ENCODE measurements at places on chromosomes 6 and 20.
A peak's percentile ranks its signal among the peaks of the same experiment; 100 is the strongest.

DNA sequence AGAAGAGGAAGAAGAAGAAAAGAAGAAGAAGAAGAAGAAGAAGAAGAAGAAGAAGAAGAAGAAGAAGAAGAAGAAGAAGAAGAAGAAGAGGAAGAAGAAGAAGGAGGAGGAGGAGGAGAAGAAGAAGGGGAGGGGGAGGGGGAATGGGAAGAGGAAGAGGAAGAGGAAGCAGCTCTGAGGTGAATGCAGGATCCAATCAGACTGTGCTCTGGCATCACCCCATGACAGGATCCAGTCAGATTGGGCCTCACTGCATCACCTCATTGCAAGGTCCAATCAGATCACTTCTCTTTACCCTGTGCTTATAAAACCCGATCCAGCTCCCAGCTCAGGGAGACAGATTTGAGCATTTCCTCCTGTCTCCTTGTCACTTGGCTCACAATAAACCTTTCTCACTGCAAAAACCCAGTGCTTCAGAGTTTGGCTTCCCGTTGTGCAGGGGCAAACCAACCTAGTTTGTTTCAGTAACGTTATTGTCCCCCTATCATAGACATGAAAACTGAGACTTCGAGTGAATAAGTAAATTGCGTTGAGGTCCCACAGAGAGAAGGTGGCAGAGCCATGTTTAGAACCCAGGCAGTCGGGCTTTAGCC, 28.6 kb upstream of the YWHAB start:
- DNase-seq: no peak

DNA sequence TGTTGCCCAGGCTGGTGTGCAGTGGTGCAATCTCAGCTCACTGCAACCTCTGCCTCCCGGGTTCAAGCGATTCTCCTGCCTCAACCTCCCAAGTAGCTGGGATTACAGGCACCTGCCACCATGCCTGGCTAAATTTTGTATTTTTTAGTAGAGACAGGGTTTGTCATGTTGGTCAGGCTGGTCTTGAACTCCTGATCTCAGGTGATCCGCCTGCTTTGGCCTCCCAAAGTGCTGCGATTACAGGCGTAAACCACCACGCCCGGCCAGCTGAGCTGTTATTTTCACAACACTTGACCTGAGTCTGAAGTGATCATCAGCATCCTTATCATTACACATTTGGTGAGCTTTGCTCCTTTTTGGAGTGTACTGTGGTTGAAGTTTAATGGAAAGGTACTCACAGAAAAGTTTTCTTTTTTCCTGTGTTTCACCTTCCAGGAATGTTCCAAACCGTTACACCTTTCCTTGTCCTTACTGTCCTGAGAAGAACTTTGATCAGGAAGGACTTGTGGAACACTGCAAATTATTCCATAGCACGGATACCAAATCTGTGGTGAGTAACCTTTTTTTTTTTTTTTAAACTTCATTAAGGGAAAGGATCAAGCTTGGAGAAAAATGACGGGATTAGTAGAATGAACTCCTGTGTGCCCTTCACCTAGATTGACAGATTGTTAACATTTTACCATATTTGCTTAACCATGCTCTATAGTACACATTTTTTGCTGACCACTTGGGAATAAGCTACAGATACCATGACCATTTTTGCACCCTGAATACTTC, 9.7 kb downstream of the RNF114 start:
- DNase-seq: peak; percentile 50

DNA sequence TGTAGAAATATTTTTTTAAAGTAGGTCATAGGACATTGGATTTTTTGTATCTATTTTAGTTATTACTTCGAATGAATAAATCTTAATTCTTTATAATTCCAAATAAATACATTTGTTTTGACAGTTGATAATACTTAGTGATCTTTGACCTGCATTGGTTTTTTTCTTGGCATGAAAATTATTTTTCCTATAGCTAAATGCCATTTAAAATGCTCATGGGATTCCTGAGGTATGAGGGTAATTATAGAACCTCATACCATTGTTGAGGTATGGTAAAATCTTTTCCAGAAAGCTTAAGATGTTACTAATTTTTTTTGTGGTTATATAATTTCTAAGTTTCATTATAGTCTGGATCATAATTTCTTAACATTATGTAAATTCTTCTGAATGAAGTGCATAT, 8.3 kb downstream of the PM20D2 start:
- no peak for DNase-seq

GRCh38 chr6:121435444-121436069, at the start of gene GJA1:
TSS of gene GJA1 (plus strand) at chr6:121435646. CDS start at chr6:121446848, 11,202 bp downstream.
- DNase-seq: peak; percentile 56

DNA sequence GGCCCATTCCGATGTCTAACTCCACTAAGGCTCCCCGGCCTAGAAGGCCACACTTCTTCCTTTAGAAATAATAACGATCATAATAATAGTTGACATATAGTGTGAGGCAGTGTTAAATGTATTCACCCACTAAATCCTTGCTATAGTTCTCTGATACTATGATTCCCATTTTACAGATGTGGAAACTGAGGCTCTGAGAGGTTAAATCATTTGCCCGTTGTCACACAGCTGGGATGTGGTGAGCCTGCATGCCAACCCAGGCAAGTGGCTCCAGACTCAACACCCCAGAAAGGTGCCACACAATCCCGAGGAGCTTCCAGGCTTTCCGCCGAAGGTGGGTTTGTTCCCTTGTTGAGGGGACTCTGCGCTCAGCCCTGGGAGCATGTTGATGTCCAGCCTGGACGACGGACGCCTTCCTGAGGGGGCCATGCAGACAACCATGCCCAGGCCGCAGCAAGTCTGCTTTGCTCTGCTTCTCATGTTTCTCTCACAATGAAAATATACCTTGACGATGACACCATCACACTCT, 104.6 kb upstream of the CDYL start:
- no peak for DNase-seq

DNA sequence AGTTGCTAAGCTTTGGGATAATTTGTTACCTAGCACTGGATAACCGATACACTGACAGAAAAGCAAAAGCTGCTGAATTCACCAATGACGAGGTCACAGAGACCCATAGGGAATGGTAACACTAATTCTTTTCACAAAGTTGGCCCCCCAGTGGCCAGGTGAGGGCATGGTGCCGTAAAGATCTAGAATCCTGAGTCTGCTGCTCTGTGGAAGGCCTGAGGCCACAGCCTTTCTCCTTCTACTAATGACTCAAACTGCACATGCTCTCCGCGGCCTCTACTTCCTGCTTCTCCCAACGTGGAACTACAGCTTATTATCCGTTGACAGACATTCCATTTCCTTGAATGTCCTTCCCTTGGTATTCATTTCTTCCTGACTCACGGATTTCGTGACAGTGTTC, 127.1 kb downstream of the OPRM1 start:
- no peak for DNase-seq

GRCh38 chr20:4674672-4675071, 47.0 kb upstream of the PRND start:
- no peak for DNase-seq

- peak; percentile 39 for DNase-seq
These were observed 9.4 kb upstream of the SLC4A11 start for GRCh38 chr20:3248167-3248992.

DNA sequence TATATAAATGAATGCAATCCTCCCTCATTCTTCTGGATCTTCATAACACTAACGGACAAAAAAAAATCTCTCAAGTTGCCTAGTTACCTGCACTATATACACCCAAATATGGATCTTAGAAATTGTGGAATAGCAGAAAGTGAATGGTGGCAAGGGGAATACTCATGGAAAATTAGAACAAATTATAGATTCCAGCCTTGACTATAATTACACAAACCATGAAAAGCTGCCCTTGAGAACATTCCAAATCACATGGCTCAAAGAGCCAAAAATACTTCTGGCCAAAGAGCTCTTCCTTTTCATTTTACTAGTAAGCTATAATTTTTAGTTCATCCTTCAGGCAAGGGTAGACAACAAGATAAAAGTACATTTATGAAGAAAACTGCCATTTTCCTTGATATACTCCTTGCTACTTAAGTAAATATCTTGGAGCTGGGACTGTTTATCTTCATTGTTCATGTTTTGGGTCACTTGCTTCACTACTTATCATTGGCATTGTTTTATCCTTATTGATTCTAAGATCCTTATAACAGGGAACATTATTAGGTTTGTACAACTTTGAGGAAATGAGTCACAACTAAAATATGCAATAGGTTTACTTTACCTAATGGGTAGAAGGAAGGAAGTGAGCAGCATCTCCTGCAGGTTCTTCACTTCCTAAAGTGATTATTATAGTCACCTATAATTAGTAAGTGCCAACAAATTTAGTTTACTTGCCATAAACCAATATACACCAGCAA, 6.4 kb upstream of the MTRES1 start:
- no peak for DNase-seq

DNA sequence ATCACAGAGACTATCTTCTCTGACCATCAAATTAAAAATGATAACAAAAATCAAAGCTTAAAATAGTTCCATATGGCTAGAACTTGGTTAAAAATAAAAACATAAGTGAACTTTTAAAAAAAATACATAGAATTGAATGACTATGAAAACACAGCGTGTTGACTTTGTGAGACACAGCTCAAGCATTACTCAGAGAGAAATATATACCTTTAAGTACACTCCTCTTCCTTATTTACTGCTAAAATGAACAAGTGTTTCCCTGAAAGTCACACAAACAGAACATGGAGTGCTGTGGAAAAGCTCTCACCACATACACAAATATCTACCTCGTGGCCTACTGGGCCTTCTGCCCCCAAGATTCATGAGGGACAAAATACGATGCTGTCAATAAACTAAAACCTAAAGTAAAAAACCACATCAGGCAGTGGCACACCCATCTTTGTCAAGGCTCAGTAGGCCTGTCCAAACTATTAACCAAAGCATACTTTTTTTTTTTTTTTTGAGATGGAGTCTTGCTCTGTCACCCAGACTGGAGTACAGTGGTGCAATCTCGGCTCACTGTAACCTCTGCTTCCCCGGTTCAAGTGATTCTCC, 7.5 kb downstream of the FAXC start:
- no peak for DNase-seq

Data from small intestine (tissue), 16 donors.